Left colon (tissue), 2 donors: ENCODE measurements at places on chromosomes 7 and 10. TPM values are rescaled to one million over a fixed set of nuclear protein-coding genes. Genes with fewer than 3 reads are reported as not detected.

ABCA13 gene
- 0.11 TPM for total RNA-seq

FAM25C gene
- total RNA-seq = not detected

TMEM184A gene
- 58.3 TPM for total RNA-seq

CPA2 gene
- 1.7 TPM for total RNA-seq

NCAPG2 gene
- total RNA-seq = 12.2 TPM

POLR2J2 gene
- total RNA-seq = 7.9 TPM

PKD2L1 gene
- 0.20 TPM for total RNA-seq

SLC13A4 gene
- total RNA-seq = not detected

DBNL gene
- total RNA-seq = 87.0 TPM

ITIH2 gene
- not detected for total RNA-seq

GPR85 gene
- total RNA-seq = not detected

VAX1 gene
- not detected for total RNA-seq

TUBAL3 gene
- 53.9 TPM for total RNA-seq

COL28A1 gene
- total RNA-seq = 5.1 TPM

CLCN1 gene
- total RNA-seq = not detected

GRCh38 chr10:132107186-132107948 lies 41.6 kb downstream of the JAKMIP3 start:
- no peak for DNase-seq

- DNase-seq = no peak
Observed at GRCh38 chr7:6163402-6163801, 109.0 kb downstream of the CYTH3 start.

GRCh38 chr10:24339387-24339786 lies 130.4 kb downstream of the KIAA1217 start:
- no peak for DNase-seq

DNA sequence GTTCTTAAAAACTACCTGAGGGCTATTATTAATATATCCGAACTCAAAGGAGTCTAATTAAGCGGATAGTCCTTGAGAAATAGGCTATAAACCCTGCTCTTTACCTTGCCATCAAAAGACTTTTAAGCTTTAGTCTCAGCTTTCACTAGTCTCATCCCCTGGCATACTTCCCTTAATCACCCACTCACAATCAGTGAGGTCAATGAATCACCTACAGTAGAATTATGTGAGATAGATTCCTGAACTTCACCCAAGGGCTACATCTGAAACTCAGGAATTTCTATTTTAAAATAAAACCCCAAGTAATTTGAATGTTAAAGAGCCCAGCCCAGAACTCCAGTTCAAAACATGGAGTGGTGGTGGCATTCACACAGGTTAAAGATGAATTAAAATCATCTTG lies 108.7 kb downstream of the ETV1 start:
- DNase-seq = no peak

DNA sequence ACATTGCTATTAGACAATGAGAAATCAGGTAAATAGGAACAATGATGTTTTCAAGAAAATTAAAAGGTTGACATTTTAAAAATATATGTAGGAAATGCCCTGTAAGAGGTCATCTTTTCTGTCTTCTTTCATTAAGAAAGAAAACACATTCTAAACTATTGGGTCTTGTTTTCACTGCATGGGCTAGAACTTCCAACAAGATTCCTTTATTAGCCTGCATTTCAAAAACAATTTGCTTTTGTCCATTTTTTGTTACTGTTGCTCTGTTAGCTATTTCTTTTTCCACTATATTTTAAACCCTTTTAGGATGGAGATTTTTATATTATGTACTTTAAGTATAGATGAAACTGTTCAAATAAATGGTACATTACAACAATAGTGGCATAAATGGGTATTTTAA lies 9.2 kb downstream of the REEP3 start:
- no peak for DNase-seq

GRCh38 chr10:120789303-120790203 lies 61.6 kb upstream of the WDR11 start:
- no peak for DNase-seq

GRCh38 chr7:147276783-147277370 lies 1160.3 kb downstream of the CNTNAP2 start:
- no peak for DNase-seq

DNA sequence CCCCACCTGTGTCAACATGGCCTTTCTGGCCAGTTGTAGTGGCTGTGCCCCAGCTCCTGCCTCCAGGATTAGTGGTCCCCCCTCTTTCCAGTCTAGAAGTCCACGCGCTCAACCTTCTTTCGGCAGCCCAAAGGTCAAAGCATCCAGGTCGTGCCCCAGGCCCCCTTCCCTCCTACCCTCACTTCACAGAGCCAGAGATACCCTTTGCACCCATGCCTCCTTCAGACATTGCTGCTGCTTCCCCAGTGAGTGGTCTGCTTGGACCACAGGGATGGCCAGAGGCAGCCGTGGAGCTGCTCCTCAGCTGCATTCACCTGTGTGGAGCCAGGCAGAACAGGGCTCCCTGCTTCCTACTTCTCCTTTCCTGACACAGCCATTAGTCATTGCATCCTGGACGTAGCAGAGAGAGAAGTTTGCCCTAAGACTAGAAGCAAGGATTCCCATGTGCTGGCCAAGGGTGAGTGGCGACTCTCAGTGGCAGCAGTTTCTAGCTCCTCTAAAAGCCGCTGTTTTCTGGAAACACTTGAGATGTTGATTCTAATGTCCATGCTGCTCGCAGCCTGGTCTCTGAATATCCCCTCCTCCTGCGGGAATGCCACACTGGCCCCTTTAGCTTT lies 243.1 kb upstream of the SHH start:
- DNase-seq = no peak

DNA sequence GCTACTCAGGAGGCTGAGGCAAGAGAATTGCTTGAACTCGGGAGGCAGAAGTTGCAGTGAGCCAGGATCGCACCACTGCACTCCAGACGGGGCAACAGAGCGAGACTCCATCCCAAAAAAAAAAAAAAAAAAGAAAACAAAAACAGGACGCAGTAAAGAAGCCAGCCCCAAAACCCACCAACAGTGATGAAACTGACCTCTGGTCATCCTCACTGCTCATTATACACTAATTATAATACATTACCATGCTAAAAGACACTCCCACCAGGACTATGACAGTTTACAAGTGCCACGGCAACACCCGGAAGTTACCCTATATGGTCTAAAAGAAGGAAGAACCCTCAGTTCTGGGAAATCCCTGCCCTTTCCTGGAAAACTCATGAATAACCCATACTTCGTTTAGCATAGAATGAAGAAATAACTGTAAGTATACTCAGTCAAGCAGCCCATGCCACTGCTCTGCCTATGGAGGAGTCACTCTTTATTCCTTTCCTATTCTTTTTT lies 40.0 kb upstream of the EIF4H start:
- DNase-seq = peak; percentile 30

DNA sequence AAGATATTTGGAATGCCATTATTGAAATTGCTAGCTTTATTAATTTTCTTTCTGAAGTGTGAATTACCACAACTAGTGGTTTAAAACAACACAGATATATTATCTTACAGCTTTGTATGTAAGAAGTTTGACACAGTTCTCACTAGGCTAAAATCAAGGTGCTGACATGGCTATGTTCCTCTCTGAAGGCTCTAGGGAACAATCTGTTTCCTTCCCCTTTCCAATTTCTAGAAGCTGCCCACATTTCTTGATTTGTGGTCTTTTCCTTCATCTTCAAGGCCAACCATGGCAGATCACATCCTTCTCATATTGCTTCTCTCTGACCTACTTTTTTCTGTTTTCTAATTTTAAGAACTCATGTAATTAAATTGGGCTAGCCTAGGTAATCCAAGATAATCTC lies 43.3 kb upstream of the SLC26A3 start:
- no peak for DNase-seq

- DNase-seq = no peak
Observed at GRCh38 chr10:93074597-93075368, 1.1 kb downstream of the CYP26A1 start.

DNA sequence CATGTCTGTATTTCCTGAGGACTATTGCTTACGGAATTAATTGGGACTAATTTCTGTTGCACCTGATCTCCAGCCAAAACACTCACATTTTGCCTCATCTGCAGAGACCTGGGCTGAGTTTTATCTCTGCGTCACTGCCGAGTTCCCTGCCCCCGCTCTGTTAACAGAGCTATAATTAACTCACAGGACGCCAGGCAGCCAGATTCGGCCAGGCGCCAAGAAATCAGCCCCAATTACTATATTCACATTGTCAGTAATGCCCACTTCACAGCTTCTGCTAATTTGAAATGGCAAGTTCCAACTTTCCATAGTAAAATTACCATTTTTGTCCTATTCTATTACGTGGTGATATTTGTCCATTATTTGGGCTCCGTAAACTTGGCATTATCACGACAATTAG lies 130.5 kb downstream of the CUX1 start:
- no peak for DNase-seq

DNA sequence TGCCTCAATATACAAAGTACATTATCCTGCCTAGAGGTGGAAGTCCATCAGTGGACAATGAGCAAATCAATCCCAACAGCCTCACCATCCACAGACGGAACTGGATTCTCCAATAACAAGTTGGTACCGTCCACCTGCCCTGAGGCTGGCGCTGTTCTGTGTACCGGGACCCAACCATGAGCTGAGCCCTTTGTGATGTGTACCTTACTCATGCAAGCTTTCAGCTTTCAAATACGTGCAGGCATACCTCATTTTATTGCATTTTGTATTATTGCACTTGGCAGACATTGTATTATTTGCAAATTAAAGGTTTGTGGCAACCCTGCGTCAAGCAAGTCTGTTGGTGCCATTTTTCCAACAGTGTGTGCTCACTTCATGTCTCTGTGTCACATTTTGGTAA lies 476.0 kb upstream of the MKI67 start:
- DNase-seq = peak; percentile 63

- no peak for DNase-seq
Observed at GRCh38 chr10:44460416-44460815, 75.5 kb upstream of the CXCL12 start.

GRCh38 chr7:35463751-35464150 lies 209.9 kb upstream of the TBX20 start:
- no peak for DNase-seq

GRCh38 chr7:142323706-142324105 lies 65.8 kb upstream of the PRSS58 start:
- peak; percentile 20 for DNase-seq

- DNase-seq = no peak
Observed at GRCh38 chr7:111871283-111871682, 309.0 kb upstream of the IMMP2L start.

- DNase-seq = no peak
Observed at GRCh38 chr7:65804887-65805286, 68.0 kb upstream of the VKORC1L1 start.

DNA sequence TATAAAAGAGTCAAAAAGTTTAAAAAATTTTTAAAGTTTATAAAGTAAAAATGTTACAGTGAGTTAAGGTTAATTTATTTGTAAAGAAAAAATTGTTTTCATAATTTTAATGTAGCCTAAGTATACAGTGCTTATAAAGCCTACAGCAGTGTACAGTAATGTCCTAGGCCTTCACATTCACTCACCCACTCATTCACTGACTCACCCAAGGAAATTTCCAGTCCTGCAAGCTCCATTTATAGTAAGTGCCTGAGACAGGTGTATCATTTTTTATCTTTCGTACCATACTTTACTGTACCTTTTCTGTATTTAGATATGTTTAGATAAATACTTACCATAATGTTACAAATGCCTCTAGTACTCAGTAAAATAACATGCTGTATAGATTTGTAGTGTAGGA lies 269.7 kb upstream of the PHF14 start:
- no peak for DNase-seq

DNA sequence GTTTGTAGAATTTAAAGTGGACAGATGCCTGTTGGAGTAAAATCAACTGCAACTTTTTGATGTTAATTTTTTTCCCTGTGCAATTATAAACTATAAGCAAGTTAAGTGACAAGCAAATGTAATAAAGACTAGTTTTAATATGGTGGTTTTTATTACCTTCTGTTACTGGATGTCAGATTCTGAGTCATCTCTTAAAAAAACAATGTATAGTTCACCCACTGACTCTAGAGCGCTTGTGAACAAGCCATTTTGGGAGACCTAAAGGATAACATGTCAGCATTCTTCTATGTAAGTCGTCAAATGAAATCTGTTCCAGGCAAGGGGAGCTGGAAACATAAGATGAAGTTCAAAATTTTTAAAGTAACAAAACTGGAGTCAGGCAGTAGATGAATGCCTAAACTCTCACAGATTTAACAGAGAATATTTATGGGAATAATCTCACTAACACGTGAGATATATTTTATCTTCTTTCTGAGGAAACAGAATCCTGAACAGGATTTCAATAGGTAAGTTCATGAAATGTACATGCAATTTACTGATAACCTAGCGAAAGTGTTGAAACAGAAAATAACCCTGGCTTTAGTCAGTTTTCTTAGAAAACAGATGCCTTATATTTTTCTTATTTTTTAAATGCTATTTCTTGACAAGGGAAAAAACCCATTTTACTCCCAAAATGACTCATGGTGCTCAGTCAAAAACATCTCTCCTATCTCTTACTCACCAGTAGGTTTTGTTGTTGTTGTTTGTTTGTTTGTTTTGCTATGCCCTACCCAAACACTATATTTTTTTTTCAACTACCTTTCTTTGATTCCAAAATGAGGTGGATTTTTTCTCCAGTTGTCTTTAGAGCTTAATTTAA lies 91.7 kb downstream of the SLC39A12 start:
- no peak for DNase-seq

GRCh38 chr7:142001163-142001874 lies 5.6 kb downstream of the MGAM start:
- DNase-seq = peak; percentile 37

GRCh38 chr7:55969391-55969790 lies 5.0 kb downstream of the NIPSNAP2 start:
- DNase-seq = no peak

GRCh38 chr10:75011221-75011620 lies 100.2 kb upstream of the SAMD8 start:
- no peak for DNase-seq

GRCh38 chr10:133590226-133590969 lies 25.0 kb upstream of the SYCE1 start:
- DNase-seq = no peak

GRCh38 chr10:13500201-13500600 lies 28.6 kb downstream of the BEND7 start:
- no peak for DNase-seq

DNA sequence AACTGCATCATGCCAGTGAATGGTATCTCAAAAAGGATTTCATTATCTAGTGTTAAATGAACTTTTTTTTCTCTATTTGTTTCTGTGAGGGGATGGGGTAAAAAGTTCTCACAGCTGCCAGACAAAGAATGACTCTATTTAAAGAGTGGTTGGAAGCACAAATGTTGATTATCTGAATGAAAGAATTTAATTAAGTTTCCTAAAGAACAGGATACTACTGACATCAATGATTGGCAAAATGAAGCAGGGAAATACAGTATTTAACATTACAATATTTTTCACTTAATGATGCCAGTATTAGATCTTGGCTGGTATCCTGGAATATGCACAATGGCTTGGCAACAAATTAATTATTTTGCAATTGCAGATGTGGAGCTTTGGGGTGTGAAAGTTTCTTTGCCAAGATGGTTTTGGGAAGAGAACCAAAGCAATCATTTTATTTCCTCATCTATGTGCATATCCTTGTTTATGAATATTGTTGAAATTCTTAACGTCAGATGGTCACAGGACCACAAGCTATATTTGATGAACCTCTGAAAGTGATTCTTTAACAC lies 336.8 kb downstream of the ARL4A start:
- DNase-seq = no peak

GRCh38 chr7:25093268-25093826 lies 31.7 kb downstream of the CYCS start:
- DNase-seq = peak; percentile 86
